ENCODE measurements at places on chromosomes 16 and 17.

- peak; percentile 71 for DNase-seq
Measured at GRCh38 chr16:84785843-84786581, 33.8 kb upstream of the CRISPLD2 start.

- no peak for DNase-seq
Measured at GRCh38 chr16:15961571-15962090, 12.2 kb downstream of the ABCC1 start.

DNA sequence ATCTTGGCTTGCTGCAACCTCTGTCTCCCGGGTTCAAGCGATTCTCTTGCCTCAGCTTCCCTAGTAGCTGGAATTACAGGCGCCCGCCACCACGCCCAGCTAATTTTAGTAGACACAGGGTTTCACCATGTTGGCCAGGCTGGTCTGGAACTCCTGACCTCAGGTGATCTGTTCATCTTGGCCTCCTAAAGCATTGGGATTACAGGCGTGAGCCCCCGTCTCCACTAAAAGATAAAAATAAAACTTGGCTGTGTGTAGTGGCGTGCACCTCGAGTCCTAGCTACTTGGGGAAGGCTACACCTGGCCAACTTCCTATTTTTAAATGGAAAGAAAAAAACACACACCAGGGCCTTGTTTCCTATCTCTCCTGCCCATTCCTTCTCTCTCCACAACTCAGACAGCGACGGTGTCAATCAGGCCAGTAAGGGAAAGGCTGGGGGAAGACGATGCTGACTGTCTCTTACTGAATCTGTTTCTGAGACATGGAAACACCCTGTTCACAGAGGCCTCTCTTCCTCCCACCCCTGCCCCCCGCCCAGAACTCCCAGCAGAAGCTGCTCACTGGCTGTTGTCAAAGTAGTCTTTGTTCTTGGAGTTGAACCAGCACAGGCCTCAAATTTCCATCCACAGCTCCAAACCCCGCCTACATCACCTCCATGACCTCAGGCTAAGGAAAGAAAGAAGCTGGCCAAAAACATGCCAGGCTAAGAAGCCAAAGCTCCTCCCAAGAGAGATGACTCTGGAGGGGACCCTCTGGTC, 96.6 kb downstream of the NXN start:
- DNase-seq, result no peak

GRCh38 chr16:84663433-84664101, 15.3 kb downstream of the KLHL36 start:
- no peak for DNase-seq

- DNase-seq, result no peak
Measured at GRCh38 chr16:50996166-50996829, 154.8 kb downstream of the SALL1 start.

DNA sequence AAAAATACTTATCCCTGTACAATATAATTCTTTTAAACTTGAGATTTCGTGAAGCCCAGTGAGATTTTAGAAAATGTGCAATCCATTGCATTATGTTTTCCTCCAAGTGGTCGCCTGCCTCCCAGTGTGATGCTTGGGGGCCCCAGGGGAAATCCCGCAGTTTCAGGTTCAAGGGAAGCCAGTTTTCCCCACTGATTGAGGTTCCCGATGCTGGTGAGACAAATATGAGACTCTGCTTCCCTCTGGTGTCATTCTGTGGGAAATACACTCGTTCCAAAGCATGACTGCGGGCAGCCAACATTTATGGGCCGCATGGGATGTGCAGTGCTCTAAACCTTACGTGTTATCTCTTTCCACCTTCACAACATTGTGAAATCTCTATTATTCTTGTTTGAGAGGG, 200.8 kb downstream of the PRKCB start:
- peak; percentile 18 for DNase-seq

GRCh38 chr16:1194665-1195392, 30.2 kb downstream of the TPSG1 start:
- DNase-seq, result no peak

DNA sequence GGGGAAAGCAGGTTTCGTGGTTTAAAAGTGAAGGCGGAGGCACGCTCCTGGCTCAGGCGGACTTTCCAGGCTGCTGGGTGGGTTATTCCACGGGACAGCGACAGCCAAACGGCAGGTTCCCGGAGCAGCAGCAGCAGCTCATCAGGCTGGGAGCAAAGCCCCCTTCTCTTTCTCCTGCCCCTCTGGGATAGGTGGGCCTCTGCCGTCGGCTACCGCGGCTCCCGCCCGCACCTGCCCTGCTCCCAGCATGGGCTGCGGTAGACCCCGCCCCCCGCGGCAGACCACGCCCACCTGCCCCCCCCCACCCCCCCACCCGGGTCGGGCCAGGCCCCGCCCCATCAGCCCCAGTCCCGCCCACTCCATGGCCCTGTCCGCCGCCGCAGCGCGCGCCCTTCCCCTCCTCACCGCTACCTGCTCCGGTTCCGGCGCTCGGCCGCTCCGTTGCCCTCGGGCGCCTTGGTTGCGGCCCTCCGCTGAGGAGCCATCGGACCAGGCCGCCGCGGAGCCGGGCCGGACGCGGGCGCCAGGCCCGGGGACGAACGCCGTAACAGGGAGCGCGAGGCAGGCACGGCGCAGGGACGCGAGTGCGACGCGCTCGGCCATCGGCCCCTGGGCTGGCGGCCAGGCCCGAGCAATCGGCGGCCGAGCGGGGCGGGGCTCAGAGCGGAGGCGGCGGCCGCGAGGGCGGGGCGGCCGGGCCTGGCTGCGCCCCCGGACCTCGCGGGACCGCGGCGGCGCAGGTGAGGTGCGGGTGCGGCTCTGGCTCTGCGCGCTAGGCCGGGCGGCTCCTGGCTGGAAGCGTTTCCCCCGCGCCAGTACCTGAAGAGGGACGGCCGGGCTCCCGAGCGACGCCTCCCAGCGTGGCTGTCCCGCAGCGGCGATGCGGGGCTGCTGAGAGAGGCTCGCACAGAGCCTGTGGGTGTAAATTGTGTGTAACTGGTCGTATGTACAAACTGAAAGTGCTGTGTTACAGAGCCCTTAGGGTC, at the start of the genes HEXD and OGFOD3:
HEXD (plus strand) TSS at position 347 of the 986 bp plus-strand sequence. CDS start 1,453 bp downstream, outside the sequence.
OGFOD3 (minus strand) TSS at position 586 of the 986 bp plus-strand sequence; CDS start at position 485, 101 bp downstream.
- peak; percentile 82 for DNase-seq

GRCh38 chr16:8342276-8342675, 248.0 kb downstream of the TMEM114 start:
- no peak for DNase-seq

GRCh38 chr17:34566201-34566600, 13.2 kb upstream of the TMEM132E start:
- DNase-seq, result no peak

DNA sequence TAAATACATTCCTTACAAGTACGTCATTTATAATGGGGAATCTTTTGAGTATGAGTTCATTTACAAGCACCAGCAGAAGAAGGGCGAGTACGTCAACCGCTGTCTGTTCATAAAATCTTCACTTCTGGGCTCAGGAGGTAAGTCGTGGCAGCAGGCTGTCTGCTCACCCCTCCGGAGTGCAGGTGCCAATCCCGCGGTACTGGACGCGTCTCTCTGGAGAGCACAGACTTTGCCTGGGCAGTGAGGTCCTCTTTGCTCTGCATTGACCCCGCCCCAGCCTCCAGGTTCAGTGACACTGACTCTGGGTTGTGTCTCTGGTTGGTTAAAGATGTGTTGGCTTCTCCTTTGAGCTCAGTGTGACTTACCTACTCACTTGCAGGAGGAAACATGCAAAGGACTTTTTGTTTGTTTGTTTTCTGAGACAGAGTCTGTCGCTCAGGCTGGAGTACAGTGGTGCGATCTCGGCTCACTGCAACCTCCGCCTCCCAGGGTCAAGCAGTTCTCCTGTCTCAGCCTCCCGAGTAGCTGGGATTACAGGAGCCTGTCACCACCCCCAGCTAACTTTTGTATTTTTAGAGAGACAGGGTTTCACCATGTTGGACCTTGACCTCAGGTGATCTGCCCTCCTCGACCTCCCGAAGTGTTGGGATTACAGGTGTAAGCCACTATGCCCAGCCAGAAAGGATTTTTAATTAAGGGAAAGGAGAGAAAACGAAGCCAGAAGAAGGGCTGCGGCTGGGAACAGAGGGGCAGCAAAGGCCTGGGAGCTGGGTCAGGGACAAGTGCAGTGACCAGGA, 31.2 kb downstream of the RNF213 start:
- DNase-seq, result no peak

DNA sequence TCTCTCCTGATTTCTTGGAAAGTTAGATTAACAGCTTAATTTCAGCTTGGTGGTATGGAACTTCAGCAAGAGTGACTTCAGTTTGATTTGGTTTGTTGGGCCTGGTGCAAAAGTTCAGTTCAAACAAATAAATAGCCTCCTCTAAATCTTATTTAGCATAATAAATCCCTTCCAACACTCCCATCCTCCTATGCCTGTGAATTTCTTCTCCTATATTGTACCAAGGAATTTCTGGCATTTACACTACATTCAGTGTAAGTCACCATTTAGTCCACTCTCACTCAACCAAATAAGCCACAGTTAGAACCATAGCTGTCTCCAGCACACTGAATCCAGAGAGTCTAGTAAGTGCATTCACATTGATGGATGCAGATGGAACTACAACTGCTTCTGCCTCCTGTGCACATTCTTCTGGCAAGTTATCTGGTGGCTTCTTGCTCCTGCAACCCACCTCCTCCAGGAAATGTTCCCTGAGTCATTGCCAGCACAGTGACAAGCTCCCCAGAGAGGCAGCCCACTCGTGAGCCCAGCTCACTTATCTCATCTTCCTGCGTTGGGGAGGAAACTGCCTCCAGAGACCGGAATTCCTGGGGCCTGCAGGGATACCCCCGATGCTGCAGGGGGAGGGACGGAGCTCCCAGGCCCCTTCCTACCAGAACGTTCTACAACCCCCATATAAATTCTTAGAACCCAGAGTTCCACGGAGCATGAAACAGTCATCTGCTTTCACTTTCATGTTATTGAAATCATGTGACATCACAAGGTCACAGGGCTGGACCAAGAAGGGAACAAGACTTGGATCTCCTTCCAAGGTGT, 318.3 kb downstream of the PHKB start:
- no peak for DNase-seq

DNA sequence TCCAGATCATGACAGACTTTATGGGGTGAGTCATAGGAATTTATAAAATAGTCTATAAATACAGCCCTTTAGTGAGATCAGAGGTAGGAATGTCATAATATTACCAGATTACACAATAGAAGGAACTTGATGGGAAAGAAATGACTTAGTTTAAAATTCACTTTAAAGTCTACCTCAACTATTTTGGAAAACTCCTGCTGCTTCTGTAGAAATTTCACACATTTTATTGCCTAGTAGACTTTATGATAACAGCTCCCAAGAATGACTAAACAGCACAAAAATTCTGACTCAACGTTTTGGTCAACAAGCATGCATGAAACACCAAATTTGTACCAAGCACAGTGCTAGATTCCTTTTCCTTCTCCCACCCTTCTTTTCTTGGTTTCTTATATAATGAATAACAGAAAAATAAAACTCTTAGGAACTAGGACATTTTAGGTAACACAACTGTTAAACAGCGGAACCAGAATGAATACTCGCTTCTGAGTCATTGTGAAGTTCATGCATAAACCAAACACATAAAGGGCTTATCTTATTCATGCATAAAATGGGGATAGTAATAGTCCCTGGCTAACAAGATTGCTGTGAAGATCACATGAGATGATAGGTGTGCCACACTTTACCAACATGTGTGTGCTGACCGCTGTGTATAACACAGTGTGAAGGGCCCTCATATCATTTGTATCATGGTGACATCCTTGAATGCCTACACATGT, 243.9 kb downstream of the CDH8 start:
- DNase-seq, result no peak

GRCh38 chr16:60811051-60811608, 1225.1 kb downstream of the CDH8 start:
- DNase-seq, result no peak

DNA sequence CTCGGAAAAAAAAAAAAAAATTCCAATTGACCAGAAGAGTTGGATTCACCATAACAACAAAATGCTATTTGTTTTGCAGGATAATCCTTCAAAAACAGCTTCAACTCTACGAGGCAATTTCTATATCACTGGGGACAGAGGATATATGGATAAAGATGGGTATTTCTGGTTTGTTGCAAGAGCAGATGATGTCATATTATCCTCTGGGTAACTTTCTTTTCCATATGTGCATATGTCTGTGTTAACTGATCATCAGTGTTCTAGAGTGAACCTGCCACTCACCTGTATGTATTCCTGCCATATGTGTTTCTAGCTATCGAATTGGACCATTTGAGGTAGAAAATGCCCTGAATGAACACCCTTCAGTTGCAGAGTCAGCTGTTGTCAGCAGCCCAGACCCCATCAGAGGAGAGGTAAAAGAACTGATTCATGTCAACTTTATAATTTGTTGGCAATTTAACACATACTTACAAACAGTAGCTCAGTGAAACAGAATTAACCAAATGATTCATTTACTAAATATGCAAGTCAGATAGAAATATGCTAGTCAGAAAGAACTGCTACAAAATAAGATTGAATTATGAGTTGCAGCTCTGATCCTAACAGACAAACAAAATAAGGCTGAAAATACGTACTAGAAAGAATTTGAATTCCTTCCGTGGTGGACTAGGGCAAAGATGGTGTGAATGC, 14.2 kb downstream of the ERI2 start:
- DNase-seq, result no peak

GRCh38 chr17:44911133-44912001, 3.9 kb downstream of the GFAP start:
- DNase-seq, result peak; percentile 6

GRCh38 chr17:65393514-65393913, 167.9 kb downstream of the AXIN2 start:
- no peak for DNase-seq

DNA sequence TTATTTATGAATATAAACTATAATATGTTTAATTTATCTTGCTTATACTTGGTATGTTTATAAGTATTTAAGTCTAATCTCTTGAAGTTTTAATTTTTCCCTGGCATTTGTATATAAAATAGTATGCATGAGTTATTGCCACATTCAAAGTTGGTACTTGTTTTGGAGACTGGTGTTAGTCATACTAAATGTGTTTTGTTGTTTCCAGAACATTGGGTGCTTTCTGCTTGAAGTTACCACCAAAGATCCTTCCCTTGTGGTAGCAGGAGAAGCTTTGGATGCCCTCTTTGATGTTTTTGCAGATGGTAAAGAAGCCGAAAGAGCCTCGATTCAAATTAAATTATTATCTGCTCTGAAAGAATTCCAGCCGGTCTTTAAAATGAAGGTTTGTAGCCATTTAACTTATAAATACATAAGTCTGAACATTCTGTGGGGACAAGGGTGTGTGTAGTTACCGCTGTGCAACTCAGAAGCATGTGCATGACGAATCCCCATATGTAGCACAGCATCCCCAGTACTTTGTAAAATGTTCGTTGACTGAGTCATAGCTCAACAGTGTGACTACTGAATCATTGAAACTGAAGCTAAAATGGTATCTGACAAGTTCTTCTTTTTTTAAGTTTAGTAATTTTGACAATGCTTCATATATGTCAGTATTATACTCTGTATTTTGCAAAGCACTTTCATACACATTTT, 36.4 kb downstream of the HEATR3 start:
- DNase-seq, result no peak

DNA sequence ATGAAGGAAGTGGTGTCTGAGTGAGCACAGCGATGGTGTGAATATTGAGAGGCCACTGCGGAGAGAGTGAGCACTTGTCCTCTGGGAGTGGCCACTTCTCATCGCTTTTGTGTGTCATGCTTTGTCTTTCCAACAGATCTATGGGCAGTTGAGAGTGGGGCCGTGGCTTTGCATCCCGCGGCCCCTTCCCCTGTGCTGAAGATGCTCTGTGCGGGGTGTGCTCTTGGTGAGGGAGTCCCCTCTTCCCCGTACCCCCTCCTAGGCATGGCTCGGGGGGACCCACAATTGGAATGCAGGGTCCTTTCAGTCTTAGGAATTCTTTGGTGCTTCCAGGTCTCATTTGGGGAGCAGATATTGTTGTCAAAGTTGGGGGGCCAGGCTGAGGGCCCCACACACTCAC, 197.3 kb upstream of the WSCD1 start:
- no peak for DNase-seq

- no peak for DNase-seq
Measured at GRCh38 chr16:1026784-1027500, 45.4 kb downstream of the SOX8 start.

- DNase-seq, result no peak
Measured at GRCh38 chr17:2796164-2797125, at the start of gene RAP1GAP2. TSS of gene RAP1GAP2 (plus strand) at chr17:2796438. CDS start at chr17:2796528, 90 bp downstream.

Measured in NCI-H1105 (cell line).